Activated CD4-positive, alpha-beta memory T cell treated with anti-CD3 and anti-CD28 coated beads, Interleukin-2, amount 10 ng/mL, durations not matched to agents 7 days and 5 days (primary cell): ENCODE measurements at places on chromosomes 5 and 9. TPM values are rescaled to one million over a fixed set of nuclear protein-coding genes. Genes with fewer than 3 reads are reported as not detected.

SHOC1 gene
- not detected for total RNA-seq

DNA sequence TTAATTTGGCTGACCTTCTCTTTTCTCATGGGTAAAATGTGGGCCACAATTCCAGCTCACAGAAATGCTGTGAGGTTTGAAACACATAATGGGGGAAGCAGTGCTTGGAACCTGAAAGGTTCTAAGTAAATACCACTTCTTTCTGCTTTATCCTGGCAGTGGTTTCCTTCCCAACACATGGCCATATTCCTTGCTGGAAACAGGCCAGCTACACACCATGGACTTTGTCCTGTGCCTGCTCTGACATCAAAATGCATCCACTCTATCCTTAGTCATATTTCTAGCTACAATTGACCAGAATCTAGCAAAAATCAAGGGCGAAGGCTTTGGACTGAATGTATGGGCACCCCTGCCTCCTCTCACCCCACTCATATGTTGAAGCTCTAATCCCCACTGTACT lies 93.1 kb upstream of the TRPC7 start:
- no peak for DNase-seq
- no peaks in the 10 kb centered on the region for H3K27me3 ChIP-seq
- H3K4me1 ChIP-seq: no peaks in the 10 kb centered on the region

DNA sequence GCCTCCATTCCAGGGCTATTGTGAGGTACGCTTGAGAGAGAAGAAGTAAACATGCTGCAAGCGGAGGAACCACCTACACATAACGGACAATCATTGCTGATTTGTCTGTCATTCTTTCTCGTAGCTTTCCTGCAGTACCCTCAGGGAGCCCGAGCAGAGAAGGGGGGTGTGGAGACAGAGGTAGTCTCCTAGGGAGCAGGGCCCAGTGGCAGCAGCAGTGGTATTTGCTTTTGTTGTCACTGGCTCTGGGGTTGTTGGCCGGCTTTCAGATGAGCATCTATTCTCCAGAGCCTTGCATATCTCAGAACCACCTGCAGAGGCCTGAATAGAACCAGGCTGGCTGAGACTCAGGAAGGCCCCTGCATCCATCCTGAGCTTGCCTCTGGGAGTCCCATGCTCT lies 19.9 kb downstream of the ENHO start:
- peaks cover 13% of the 10 kb centered on the region for H3K27me3 ChIP-seq
- peaks cover 9% of the 10 kb centered on the region for H3K4me1 ChIP-seq
- no peaks in the 10 kb centered on the region for H3K36me3 ChIP-seq
- H3K27ac ChIP-seq: no peak overlapping the region
- no peak overlapping the region for H3K4me3 ChIP-seq

- H3K4me1 ChIP-seq: peaks cover 49% of the 10 kb centered on the region
- DNase-seq: peak; percentile 51
- H3K27ac ChIP-seq: peak overlapping the region; percentile 76
Measured at GRCh38 chr9:114611516-114612271, 603 bp downstream of the TMEM268 start.

- H3K27me3 ChIP-seq: no peaks in the 10 kb centered on the region
- H3K4me3 ChIP-seq: no peak overlapping the region
- H3K36me3 ChIP-seq: no peaks in the 10 kb centered on the region
- no peaks in the 10 kb centered on the region for H3K4me1 ChIP-seq
- no peak for DNase-seq
Measured at GRCh38 chr5:42321785-42322184, 101.5 kb upstream of the GHR start.

DNA sequence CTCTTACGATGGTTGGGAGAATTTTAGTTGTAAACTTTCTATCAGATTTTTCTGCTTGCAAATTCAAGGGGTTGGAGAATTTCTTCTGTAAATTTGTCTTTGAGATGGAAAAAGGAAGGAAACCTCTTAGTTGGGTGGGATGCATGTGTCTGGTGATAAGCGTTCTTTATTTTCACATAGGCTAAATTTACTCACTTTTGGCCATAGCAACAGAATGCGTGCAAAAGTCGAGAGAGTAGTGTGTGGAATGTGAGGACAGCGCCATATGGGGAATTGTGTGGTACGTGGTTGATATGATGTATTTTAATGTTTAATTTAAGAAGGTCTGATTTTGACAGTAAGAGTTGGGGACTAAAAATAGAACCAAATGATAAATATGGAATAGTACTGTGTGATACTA lies 282.2 kb downstream of the TAF11L14 start:
- no peaks in the 10 kb centered on the region for H3K27me3 ChIP-seq
- H3K36me3 ChIP-seq: no peaks in the 10 kb centered on the region
- no peak overlapping the region for H3K27ac ChIP-seq
- no peaks in the 10 kb centered on the region for H3K4me1 ChIP-seq

GRCh38 chr9:108476574-108476973 lies 379.2 kb downstream of the ACTL7B start:
- no peak overlapping the region for H3K27ac ChIP-seq
- H3K36me3 ChIP-seq: no peaks in the 10 kb centered on the region
- no peak overlapping the region for H3K4me3 ChIP-seq

- H3K4me1 ChIP-seq: peaks cover 9% of the 10 kb centered on the region
- DNase-seq: no peak
- no peaks in the 10 kb centered on the region for H3K27me3 ChIP-seq
- H3K27ac ChIP-seq: no peak overlapping the region
Measured at GRCh38 chr5:55320571-55320970, 12.8 kb downstream of the MTREX start.

DNA sequence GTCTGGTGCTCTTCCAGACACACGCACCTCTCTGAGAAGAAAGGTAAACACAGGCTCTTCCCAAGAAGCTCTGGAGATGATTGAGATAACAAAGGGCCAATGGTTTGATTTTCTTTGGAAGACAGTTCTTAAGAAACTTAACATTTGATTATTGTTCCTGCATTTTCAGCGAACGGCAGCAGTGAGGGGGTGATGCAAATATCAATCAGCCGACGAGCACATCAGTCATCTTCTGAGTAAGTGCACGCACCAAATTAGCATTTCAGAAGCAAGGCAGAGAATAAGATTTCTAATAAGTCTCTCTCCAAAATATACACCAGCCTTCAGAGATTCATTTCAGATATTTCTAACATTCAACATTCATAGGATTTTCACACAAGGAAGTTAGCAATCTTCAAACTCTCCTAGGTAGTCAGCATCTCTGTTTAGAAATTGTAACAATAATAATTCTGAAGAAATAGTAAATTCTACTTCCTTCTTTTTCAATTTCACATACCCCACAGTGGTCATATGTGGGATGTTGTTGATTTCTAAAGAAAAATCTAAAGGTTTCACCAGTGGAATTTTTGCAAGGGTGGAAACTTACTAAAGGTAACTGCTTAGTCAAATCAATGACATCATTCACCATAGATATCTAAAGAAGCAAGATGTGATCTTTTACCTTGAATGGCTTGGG lies 250.3 kb downstream of the SEC61B start:
- peaks cover 32% of the 10 kb centered on the region for H3K27me3 ChIP-seq
- H3K4me3 ChIP-seq: no peak overlapping the region
- no peak for DNase-seq
- no peaks in the 10 kb centered on the region for H3K4me1 ChIP-seq

GRCh38 chr9:98159790-98160189 lies 32.6 kb downstream of the CORO2A start:
- peaks cover 24% of the 10 kb centered on the region for H3K4me1 ChIP-seq
- peaks cover 3% of the 10 kb centered on the region for H3K36me3 ChIP-seq
- H3K4me3 ChIP-seq: no peak overlapping the region
- no peak overlapping the region for H3K27ac ChIP-seq

DNA sequence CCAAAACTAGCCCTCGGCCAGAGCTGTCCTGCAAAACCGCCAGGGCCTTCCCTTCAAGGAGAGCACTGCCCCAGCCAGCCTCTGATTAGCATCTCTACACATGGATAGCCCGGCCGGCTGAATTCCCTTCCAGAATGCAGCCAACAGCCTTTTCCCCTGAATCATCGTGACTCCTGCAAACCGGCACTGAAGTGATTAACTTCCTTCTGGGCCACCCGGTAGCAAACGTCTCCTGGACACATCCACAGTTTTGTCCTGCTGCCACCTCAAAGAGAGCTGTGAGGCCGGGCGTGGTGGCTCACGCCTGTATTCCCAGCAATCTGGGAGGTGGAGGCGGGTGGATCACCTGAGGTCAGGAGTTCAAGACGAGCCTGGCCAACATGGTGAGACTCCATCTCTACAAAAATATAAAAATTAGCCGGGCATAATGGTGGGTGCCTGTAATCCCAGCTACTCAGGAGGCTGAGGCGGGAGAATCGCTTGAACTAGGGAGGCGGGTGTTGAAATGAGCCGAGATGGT lies 21.1 kb upstream of the EEIG1 start:
- H3K4me1 ChIP-seq: peaks cover 11% of the 10 kb centered on the region
- H3K4me3 ChIP-seq: no peak overlapping the region
- H3K27ac ChIP-seq: no peak overlapping the region
- peaks cover 5% of the 10 kb centered on the region for H3K27me3 ChIP-seq
- no peak for DNase-seq
